ENCODE measurements at places on chromosomes 5 and 9.

DNA sequence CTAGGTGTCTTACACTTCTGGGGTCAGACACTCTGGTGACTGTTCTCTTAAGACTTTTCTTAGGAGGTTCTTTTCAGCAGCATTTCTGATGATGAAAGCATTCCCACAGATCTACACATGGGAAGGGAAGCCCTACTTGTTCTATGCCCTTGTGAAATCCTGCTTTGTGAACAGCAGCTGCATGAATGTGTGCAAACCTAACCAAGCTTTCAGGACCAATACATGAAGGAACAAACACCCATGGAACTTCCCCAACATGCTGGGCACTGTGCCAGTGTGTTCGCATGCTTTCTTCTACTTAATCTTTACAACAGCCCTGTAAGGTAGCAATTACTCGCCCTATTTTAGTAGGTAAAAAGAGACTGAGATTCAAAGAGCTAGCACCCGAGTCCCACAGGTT lies 439.9 kb upstream of the KLF4 start:
- no peak for DNase-seq

DNA sequence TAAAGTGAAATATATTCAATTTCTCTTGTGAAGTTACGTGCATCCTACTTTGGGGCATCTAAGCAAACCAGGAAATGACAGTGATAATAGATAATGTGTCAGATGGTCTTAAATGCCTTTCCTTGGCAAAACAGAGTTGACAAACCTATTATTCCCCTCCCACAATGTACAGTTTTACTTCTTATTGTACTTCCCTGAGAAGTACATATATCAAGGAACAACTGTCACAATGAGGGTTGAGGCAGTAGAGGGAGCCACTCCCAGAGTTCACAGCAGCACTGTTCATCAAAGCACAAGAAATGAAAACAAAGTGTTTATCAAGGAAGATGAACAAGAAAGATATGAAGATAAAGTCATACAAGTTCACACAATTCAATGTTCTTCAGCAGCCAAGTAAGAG lies 41.1 kb downstream of the ELAVL2 start:
- no peak for DNase-seq

DNA sequence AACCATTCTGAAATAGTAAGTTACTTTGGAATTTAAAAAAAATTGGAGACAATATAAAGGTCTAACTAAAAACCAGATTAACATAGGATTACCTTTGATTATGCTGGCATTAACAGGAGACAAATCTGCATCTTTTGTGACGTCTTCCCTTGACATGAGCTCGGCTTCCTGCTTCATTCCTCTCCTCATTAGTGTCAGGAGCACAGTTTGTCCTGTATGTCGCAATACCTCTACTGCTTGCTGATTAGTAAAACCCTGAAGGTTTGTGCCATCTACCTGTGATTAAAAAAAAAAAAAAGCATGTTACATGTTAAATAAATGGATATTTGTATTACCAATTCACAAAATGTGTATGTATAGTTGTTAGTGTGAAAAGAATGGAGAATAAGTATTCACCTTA lies 73.7 kb downstream of the MPDZ start:
- no peak for DNase-seq

- no peak for DNase-seq
Observed at GRCh38 chr9:109193974-109194556, 27.0 kb upstream of the FRRS1L start.

GRCh38 chr9:15622318-15622971 lies 69.6 kb downstream of the CCDC171 start:
- DNase-seq: no peak

GRCh38 chr5:136174021-136174659 lies 18.8 kb downstream of the SMIM32 start:
- no peak for DNase-seq

GRCh38 chr9:131036529-131037334 lies 27.8 kb downstream of the LAMC3 start:
- no peak for DNase-seq

GRCh38 chr5:135971701-135972100 lies 16.9 kb upstream of the LECT2 start:
- no peak for DNase-seq

GRCh38 chr5:42908086-42908485 lies 96.4 kb upstream of the SELENOP start:
- no peak for DNase-seq

GRCh38 chr5:99721506-99721905 lies 792.7 kb upstream of the CHD1 start:
- DNase-seq: no peak

- no peak for DNase-seq
Observed at GRCh38 chr9:115855458-115856133, 298.0 kb upstream of the PAPPA start.

DNA sequence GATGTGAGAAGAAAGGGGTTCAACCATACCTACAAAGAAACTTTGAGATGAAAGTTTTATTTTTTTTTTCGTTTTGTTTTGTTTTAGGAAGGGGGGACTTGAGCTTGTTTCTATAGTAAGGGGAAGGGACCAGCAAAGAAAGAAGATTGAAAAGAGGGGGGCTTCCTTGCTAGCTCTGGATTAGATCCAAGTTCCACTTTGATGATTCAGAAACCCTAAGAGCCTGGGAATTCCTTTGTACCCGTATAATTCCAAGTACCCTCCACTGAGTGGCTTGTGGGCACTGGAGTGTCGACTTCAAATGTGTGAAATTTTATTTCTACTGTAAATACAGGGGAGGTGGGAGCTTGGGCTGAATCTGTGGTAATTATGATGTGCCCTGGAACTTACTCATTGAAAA lies 10.9 kb downstream of the MAMDC2 start:
- DNase-seq: no peak

- no peak for DNase-seq
Observed at GRCh38 chr9:19931098-19931890, 142.5 kb upstream of the SLC24A2 start.

DNA sequence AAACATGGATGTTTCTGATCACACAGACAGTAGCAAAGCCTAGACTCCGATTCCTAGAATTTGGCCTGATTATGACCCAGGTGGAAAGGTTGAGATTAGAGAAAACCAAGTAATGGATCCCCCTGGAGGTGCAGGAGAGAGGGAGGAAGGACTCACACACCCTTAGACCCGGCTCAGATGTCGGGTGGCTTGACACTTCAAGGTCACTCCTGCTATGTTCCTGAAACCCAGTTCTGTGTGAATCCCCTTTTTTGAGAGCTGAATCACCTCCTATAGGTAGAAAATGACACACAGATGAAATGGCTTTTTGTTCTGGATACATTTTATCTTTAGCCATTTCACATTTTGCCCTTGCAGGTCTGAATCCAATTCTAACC lies 192.8 kb downstream of the ARRDC3 start:
- DNase-seq: no peak

DNA sequence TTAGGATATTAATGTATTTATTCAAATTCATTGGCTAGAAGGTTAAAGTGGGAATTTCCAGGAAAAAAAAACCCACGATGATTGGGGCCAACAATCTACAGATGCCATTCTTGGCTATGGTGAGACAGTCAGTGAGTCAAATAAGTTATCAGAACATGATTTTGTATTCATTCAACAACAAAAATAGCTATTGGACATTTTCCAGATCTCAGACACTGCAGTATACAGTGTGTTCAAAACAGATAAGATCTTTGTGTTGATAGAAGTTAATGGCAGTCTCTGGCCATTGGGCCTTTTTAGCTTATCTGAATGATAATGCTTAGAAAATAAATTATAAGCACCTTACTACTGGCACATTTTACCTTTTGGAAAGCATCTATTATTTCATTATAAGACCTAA lies 547.7 kb downstream of the MAT2B start:
- no peak for DNase-seq

- peak; percentile 47 for DNase-seq
Observed at GRCh38 chr9:134396825-134397224, 70.6 kb downstream of the RXRA start.

GRCh38 chr5:160231783-160232342 lies 2.6 kb downstream of the FABP6 start:
- DNase-seq: no peak

DNA sequence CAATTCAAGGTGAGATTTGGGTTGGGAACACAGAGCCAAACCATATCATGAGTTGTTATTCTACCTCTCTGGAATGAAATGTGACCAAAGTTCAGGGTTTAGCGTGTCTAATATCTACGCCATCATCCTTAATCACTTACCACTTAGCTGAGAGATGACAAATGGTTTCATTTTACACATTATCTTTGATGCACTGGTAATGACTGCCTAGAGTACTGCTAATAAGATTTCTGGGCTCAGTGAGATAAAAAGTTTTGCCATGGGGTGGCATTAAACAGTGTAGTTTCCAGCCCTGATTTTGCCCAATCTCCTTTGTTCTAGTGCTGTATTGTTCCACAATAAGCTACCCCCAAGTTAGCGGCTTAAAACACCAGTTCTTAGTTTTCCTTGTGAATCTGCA lies 367.2 kb downstream of the MLLT3 start:
- no peak for DNase-seq

DNA sequence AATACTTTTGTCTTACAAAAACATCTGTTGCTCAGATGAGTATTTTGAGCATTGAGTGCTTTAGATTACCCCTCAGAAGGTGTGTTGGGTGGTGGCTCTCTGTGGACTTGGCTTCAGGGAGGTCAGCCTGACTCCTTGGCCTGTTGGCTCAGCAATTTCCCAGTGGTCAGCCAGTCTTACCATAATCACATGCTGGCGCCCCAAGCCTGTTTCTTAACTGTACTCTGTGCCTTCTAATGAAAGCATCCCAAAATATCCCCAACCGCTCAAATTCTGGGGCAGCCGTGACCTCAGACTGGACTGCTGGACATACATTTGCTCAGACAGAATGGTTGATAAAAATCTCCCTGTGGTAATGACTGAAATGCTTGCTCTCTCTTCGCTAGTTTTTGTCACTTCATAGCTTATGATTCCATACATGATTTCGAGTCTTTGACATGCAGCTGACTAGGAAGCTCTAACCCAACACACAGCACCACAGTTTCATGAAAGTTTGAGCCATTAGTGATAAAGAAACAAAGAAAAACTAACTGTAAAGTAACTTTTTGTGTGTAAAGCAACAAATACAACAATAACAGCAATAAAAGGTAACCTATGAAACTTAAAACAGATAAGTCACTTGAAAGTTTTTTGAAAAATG lies 562.2 kb upstream of the MEF2C start:
- no peak for DNase-seq

DNA sequence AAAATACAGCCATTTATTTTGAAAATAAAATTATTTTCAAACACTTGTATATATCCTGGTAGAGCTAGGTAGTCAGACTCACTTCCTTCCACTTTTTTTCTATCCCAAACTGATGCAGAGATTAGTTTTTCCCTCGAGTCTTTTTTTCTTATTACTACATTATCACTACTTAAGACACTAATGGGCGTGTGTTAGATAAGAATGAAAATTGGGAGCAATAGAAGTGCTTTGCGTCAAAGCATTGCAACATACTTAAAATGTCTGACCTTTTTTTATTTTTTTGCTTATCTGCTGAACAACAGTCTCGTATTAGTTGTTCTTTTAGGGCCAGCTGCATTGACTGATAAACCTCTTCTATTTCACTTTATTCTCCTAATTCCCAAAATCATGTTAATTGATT lies 1278.7 kb downstream of the CDH12 start:
- no peak for DNase-seq

GRCh38 chr5:7419367-7419766 lies 23.4 kb downstream of the ADCY2 start:
- no peak for DNase-seq

- no peak for DNase-seq
Observed at GRCh38 chr9:89667726-89668125, 62.9 kb downstream of the GADD45G start.

DNA sequence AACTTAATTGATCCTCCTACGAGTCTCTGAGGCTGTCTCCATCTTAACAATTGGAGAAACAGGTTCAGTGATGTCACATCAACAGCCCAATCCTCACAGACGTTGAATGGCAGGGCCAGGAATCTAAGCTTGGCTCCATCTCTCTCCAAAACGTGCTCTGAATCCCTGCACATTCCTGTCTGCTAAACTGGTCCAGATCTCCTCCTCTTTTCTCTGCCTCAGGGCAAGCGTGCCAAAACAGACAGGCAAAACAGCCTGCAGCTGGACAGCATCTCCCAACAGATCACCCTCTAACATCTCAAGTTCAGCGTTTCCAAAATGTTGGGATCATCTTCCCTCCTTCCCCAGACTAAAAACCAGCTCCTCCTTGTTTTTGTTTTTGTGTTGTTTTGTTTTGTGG lies 6.6 kb downstream of the FBP1 start:
- DNase-seq: no peak

DNA sequence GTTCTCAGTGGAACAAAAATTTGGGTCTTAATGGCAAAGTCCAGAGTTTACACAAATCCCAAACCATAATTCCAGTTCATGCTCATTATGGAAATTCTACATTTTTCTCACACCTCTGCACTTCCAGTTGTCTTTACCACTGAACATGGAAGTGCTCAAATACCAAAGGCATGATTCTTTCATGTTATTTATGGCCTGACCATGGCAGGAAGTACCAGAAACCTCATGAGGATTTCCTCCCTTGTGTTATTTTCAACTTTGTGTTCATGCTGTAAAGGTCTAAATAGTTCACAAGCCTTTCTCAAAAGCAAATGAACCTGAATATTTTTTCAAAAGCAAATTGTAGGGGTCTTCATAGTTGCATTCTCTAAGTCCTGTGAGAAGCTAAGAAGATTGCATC lies 82.0 kb upstream of the ITGA1 start:
- no peak for DNase-seq

GRCh38 chr9:84300271-84300670 lies 40.3 kb downstream of the SLC28A3 start:
- no peak for DNase-seq

DNA sequence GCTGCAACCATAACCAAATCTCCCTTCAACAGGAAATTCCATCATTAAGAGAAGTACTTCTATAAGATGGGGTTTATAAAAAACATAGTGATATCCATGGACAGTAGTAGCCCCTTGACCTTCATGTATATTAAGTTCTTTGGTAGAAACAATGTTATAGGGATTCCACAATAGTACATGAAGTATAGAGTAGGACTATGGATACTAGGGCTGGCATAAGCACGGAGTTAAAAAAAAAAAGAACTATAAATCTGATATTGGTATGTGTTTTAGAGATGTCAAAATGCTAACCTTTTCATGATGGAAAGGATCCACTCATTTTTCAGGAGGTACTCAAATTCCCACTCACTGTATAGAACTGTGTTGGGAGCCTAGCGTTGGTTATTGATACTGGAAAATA lies 337.6 kb downstream of the FGF10 start:
- DNase-seq: no peak

- DNase-seq: no peak
Observed at GRCh38 chr5:154110716-154111115, 71.9 kb downstream of the MFAP3 start.

- no peak for DNase-seq
Observed at GRCh38 chr9:87682085-87682484, 43.8 kb upstream of the CTSL start.

Data from stimulated activated CD8-positive, alpha-beta memory T cell treated with anti-CD3 and anti-CD28 coated beads, Interleukin-7, amount 100 ng/mL, for 4 hours (primary cell).